Heart left ventricle (tissue), 16 donors: ENCODE measurements at places on chromosomes 2 and 18. TPM values are rescaled to one million over a fixed set of nuclear protein-coding genes. Genes with fewer than 3 reads are reported as not detected.

Gene GALR1
- 0.08 TPM for total RNA-seq

Gene DUSP19
- 9.3 TPM for total RNA-seq

Gene NYAP2
- total RNA-seq = not detected

Gene SLC16A14
- 3.1 TPM for total RNA-seq

Gene TCF23
- total RNA-seq = 0.68 TPM

Gene MOCOS
- total RNA-seq = 0.43 TPM

Gene ATOH8
- 103 TPM for total RNA-seq

Gene ABCG5
- not detected for total RNA-seq

DNA sequence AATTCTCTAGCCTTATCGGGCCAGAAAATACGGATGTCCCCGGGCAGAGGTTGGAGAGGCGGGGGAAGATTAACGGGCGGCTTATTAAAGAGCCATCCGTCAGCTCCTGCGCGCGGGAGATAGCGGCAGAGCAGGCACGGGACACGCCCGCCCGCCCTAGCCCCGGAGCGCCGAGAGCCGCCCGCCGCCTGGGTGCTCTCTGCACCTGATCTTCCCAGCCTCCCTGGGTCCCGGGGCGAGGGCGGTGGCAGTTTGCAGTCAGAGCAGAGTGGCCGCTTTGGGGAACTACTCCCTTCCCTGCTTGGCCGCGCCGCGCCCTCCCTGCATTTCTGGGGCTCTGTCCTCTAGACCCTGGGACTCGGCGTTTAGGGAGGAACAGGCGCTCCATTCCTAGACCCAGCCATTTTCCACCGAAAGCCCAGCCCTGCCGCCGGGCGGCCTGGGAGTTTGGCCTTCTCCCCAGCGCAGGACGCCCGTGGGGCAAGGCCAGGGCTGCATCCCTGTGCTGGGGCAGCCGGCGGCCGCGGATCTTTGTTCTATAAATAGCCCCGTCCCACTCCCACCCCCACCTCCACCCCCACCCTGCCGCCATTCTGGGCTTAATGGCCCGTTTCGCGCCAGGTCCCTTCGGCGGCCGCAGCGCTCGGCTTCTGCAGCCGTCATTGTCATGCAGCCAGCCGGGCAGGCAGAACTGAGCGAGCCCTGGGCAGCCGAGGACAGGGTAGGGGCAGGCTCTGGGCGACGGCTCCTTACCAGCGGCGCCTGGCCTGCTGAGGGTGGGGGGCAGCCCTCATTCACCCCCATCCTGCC is 6.6 kb downstream of the GAD1 start:
- no peak for DNase-seq
- H3K4me3 ChIP-seq = peak overlapping the region; percentile 51
- H3K4me1 ChIP-seq = peaks cover 49% of the 10 kb centered on the region
- H3K27ac ChIP-seq = no peak overlapping the region
- H3K36me3 ChIP-seq = no peaks in the 10 kb centered on the region
- H3K27me3 ChIP-seq = peaks cover 75% of the 10 kb centered on the region

- no peak for DNase-seq
- H3K4me3 ChIP-seq = no peak overlapping the region
- no peaks in the 10 kb centered on the region for H3K27me3 ChIP-seq
- H3K36me3 ChIP-seq = peaks cover 21% of the 10 kb centered on the region
- peaks cover 15% of the 10 kb centered on the region for H3K4me1 ChIP-seq
These were observed 12.5 kb downstream of the UBE2F start for GRCh38 chr2:237979331-237979730.

DNA sequence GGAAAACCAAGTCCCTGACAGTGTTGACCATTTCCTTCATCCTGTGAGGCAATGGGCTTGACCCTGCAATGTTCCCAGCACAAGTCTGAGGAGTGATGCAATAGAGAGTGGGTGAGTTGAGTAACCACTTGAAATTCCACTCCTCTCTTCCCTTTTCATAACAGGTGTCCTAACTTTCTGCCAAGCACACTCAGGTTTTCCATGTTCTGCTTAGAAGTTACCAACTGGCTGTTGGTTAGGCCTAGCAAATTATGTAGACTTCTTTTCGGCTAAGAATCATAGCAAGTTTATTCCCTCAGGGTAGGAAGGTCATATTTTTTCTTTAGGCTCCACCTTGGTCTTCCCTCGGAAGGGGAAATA is 11.5 kb downstream of the GNLY start:
- H3K4me1 ChIP-seq = peaks cover 89% of the 10 kb centered on the region
- H3K4me3 ChIP-seq = no peak overlapping the region
- no peaks in the 10 kb centered on the region for H3K36me3 ChIP-seq
- H3K27me3 ChIP-seq = no peaks in the 10 kb centered on the region
- H3K27ac ChIP-seq = peak overlapping the region; percentile 15

DNA sequence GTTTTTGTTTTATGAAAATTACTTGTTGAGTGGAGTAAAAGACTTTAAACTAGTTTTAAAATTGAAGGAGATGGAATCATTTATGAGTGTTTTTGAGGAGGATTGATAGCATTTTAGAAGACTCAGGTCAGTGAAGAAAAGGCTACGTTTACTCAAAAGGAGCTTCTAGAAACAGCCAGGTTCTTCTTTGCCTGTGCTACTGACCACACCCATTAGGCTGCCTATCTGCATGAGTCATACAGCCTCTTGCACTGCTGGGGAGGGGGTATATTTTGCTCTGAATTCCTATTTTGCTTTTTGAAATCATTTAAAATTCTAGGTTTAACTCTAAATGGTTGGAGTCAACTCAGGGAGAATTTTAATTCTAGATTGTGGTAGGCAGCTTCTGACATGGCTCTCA is 22.3 kb downstream of the EFEMP1 start:
- no peaks in the 10 kb centered on the region for H3K36me3 ChIP-seq
- no peaks in the 10 kb centered on the region for H3K27me3 ChIP-seq
- H3K27ac ChIP-seq = no peak overlapping the region
- no peaks in the 10 kb centered on the region for H3K4me1 ChIP-seq
- no peak for DNase-seq
- no peak overlapping the region for H3K4me3 ChIP-seq

- H3K27ac ChIP-seq = no peak overlapping the region
- no peak for DNase-seq
- H3K4me1 ChIP-seq = no peaks in the 10 kb centered on the region
These were observed 48.3 kb upstream of the NRP2 start for GRCh38 chr2:205633994-205634393.

GRCh38 chr2:108621087-108621559 is 86.9 kb downstream of the LIMS1 start:
- H3K27ac ChIP-seq = peak overlapping the region; percentile 46
- H3K36me3 ChIP-seq = no peaks in the 10 kb centered on the region
- H3K4me1 ChIP-seq = peaks cover 52% of the 10 kb centered on the region
- H3K4me3 ChIP-seq = no peak overlapping the region
- H3K27me3 ChIP-seq = no peaks in the 10 kb centered on the region
- DNase-seq = no peak

- H3K4me1 ChIP-seq = peaks cover 15% of the 10 kb centered on the region
- peak; percentile 45 for DNase-seq
- peak overlapping the region; percentile 91 for H3K27ac ChIP-seq
- H3K4me3 ChIP-seq = peak overlapping the region; percentile 76
These were observed 633 bp downstream of the MALT1 start for GRCh38 chr18:58671632-58672564.

DNA sequence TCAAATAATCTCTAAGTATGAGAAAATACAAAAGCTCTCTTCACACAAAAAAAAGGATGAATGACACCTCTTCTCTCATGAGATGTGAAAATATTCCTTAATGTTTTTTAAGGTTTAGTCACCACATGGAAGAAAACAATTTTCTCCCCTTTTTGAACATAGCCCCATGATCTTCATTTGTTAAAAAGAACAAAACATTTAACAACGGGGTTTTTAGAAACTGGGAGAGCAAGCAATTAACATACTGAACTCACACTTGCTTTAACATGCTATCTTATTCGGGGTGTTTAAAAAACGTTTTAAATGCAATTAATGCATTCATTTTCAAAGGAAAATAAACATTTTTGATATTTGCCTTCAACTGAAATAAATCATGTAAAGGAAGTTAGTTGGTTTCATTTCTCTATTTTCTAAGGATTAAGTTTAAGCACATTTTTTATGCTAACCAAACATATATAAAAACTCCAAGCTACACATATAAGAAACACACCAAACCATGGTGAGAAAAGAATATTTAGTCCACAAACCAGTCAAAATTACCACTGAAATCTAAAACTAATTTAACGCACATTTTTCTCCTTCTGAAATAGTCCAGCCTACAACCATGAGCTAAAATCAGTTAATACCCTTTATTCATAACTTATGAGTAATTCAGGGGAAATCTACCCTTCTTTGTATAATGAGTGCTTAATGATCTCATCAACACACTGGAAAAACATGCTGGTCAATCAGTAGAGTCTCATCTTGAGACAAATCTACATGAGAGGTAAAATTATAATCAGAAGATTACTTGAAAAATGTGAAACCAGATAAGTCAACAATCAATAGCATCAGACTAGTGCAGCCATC is 8.2 kb downstream of the FBXO11 start:
- H3K36me3 ChIP-seq = no peaks in the 10 kb centered on the region
- H3K4me3 ChIP-seq = no peak overlapping the region
- no peaks in the 10 kb centered on the region for H3K27me3 ChIP-seq
- peaks cover 62% of the 10 kb centered on the region for H3K4me1 ChIP-seq
- DNase-seq = no peak

- no peaks in the 10 kb centered on the region for H3K36me3 ChIP-seq
- no peaks in the 10 kb centered on the region for H3K27me3 ChIP-seq
- H3K4me3 ChIP-seq = no peak overlapping the region
- no peak overlapping the region for H3K27ac ChIP-seq
- no peak for DNase-seq
These were observed 316.8 kb upstream of the HS6ST1 start for GRCh38 chr2:128635361-128635900.

GRCh38 chr2:182319556-182320505 is 107.0 kb downstream of the PDE1A start:
- no peaks in the 10 kb centered on the region for H3K36me3 ChIP-seq
- no peak overlapping the region for H3K27ac ChIP-seq
- DNase-seq = no peak
- H3K4me1 ChIP-seq = no peaks in the 10 kb centered on the region
- no peak overlapping the region for H3K4me3 ChIP-seq

DNA sequence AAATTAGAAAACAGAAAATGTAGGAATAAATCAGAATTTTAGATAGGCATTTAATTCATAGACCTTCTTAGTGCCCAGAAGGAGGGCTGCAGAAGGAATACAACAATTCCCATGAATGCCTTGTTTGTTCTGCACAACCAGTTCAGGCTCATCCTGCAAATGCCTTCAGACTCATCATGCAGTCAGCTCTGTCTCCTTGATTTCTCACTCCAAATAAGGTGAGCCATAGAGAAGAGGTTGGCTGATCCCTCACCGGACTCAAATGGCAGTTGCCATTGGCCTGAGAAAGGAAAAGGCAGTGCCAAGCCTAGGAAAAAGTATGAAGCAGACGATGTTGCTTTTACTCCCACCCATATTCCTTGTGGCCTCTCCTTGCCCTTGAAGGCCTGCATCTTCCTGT is 50.3 kb downstream of the DSC3 start:
- no peaks in the 10 kb centered on the region for H3K4me1 ChIP-seq
- H3K4me3 ChIP-seq = no peak overlapping the region

- no peak overlapping the region for H3K27ac ChIP-seq
- no peak overlapping the region for H3K4me3 ChIP-seq
- DNase-seq = no peak
- peaks cover 30% of the 10 kb centered on the region for H3K4me1 ChIP-seq
These were observed 85.8 kb downstream of the CERS6 start for GRCh38 chr2:168541858-168542257.

- H3K27me3 ChIP-seq = no peaks in the 10 kb centered on the region
- DNase-seq = no peak
- H3K4me3 ChIP-seq = no peak overlapping the region
- H3K4me1 ChIP-seq = no peaks in the 10 kb centered on the region
These were observed 84.0 kb upstream of the TMEFF2 start for GRCh38 chr2:192278701-192279100.

GRCh38 chr18:3721771-3722648 is 272.0 kb downstream of the TGIF1 start:
- no peaks in the 10 kb centered on the region for H3K4me1 ChIP-seq
- no peak for DNase-seq
- no peaks in the 10 kb centered on the region for H3K27me3 ChIP-seq
- H3K27ac ChIP-seq = no peak overlapping the region
- H3K36me3 ChIP-seq = no peaks in the 10 kb centered on the region

DNA sequence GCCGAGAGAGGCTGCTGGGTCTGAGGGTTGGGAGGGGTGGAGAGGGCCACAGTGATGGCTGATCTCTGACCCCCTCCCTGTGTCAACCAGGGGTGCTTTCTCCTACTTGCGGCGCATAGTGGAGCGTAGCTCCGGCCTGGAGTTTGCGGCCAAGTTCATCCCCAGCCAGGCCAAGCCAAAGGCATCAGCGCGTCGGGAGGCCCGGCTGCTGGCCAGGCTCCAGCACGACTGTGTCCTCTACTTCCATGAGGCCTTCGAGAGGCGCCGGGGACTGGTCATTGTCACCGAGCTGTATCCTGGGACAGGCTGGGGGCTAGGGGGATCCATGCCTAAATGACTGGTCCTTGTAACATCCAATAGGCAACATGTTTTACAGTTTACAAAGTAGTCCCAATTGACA is 20.9 kb upstream of the GMPPA start:
- peak overlapping the region; percentile 62 for H3K27ac ChIP-seq
- H3K36me3 ChIP-seq = no peaks in the 10 kb centered on the region
- DNase-seq = peak; percentile 71
- H3K4me1 ChIP-seq = peaks cover 31% of the 10 kb centered on the region
- no peak overlapping the region for H3K4me3 ChIP-seq
- H3K27me3 ChIP-seq = peaks cover 6% of the 10 kb centered on the region

GRCh38 chr2:186718903-186719302 is 25.0 kb downstream of the FAM171B start:
- H3K36me3 ChIP-seq = no peaks in the 10 kb centered on the region

DNA sequence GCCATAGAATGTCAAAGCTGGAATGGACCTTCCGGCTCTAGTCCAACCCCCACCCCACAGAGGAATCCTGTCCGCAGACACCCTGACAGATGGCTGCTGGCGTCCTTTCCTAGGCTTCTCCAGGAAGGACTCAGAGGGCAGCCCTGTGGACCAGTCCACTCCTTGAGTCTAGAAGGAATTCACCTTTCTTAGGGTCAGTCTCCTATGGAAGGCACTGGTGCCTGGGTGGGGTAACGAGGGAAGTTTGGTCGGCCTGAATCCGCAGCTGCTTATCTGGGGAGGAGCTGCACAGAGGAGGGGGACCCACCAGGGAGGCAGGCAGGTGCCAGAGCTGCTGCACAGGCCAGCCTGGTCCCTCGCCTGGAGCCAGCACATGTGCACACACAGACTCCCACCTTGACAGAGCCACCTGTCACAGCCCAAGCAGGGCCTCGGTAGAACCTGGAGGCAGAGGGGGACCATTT is 2.5 kb downstream of the DNMT3A start:
- peak; percentile 69 for DNase-seq
- H3K27ac ChIP-seq = peak overlapping the region; percentile 86
- no peaks in the 10 kb centered on the region for H3K27me3 ChIP-seq
- peaks cover 52% of the 10 kb centered on the region for H3K4me1 ChIP-seq
- H3K36me3 ChIP-seq = no peaks in the 10 kb centered on the region

GRCh38 chr2:238106698-238107524 is 6.8 kb downstream of the ESPNL start:
- no peak overlapping the region for H3K4me3 ChIP-seq
- peak; percentile 51 for DNase-seq
- H3K27me3 ChIP-seq = no peaks in the 10 kb centered on the region
- no peaks in the 10 kb centered on the region for H3K4me1 ChIP-seq

GRCh38 chr2:132482821-132483220 is 66.2 kb downstream of the GPR39 start:
- no peak overlapping the region for H3K27ac ChIP-seq
- H3K36me3 ChIP-seq = no peaks in the 10 kb centered on the region
- no peak overlapping the region for H3K4me3 ChIP-seq
- DNase-seq = no peak
- H3K27me3 ChIP-seq = no peaks in the 10 kb centered on the region
- no peaks in the 10 kb centered on the region for H3K4me1 ChIP-seq

- no peak overlapping the region for H3K27ac ChIP-seq
- no peaks in the 10 kb centered on the region for H3K27me3 ChIP-seq
- no peak for DNase-seq
- peak overlapping the region; percentile 22 for H3K4me3 ChIP-seq
These were observed 6.9 kb downstream of the YES1 start for GRCh38 chr18:805008-805754.
